Cerebellar cortex (tissue), 1 donor: ENCODE measurements at places on chromosomes 4 and X.
A peak's percentile ranks its signal among the peaks of the same experiment; 100 is the strongest.

- DNase-seq: peak; percentile 82
Measured at GRCh38 chr4:26081795-26082498, 167.9 kb downstream of the SMIM20 start.

GRCh38 chrX:70411475-70411874, 11.6 kb upstream of the GDPD2 start:
- DNase-seq: no peak

GRCh38 chr4:177569434-177569833, 127.2 kb upstream of the AGA start:
- DNase-seq: no peak

DNA sequence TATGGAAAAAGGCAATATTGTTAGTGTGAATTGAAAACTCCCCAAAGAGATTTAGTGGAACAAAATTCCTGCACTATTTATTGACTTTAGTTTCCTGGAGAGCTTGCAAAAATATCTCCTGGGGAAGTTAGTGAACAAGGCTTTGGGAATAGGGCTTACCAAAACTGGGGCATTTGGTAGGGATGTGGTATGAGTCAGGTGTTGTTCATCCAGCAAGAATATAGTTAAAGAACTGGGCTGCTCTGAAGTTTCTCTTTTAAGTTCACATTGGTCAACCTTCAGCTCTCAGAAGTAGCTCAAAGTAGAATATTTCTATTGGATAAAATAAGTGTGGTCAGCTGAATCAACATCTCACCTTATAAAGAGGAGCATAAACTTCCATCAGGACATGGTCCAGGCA, 185.0 kb downstream of the CPE start:
- no peak for DNase-seq

DNA sequence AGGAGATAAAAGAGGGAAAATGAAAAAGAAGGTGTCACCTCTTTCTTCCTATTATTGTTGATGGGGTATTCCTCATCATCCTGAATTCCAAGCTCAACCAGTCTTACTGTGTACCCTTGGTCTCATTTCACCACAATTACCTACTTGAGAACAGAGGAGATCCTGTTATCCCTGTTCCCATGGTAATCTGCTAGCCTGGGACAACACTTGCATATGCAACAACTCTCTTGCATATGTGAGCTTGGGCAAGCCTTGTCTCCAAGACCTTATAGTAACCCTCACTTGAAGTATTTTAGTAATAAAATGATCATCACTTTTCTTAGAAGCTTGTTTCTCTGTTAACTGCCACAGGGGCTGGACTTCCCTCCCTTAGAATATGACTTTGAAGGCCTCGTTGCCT, 253.7 kb downstream of the NAP1L3 start:
- DNase-seq: no peak

- no peak for DNase-seq
Measured at GRCh38 chr4:41145571-41146078, 68.7 kb downstream of the APBB2 start.

- no peak for DNase-seq
Measured at GRCh38 chrX:46251755-46252154, 293.5 kb downstream of the ZNF674 start.

DNA sequence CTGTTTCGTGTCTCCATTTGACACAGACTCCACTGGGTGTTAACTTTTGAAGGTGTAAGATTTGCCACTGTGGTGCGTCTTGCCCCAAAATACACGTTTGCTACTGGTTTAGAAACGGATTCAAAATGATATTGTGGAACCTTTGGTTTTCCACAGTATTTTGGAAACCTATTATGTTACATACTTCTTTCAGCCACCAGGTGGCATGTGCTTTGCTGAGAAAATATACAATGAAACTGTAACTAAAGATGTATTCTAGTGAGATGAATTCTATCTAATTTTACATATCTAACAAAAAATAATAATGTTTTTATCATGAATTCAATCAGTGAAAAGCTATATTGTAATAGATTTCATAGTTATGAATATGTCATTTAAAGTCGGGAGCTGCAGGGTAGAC, 28.4 kb upstream of the SLITRK4 start:
- DNase-seq: peak; percentile 11

- DNase-seq: no peak
Measured at GRCh38 chr4:108270466-108271450, 102.0 kb upstream of the LEF1 start.

DNA sequence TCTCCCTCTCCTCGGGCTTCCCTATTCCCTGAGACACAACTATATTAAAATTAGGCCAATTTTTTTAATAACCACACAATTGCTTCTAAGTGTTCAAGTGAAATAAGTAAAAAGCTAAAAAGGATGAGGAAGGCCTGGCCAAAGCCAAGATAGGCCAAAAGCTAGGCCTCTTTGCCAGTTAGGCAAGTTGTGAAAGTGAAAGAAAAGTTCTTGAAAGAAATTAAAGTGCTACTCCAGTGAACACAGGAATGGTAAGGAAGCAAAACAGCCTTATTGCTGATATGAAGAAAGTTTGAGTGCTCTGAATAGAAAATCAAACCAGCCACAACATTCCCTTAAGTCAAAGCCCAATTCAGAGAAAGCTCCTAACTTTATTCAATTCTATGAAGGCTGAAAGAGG, 114.2 kb upstream of the FAT4 start:
- DNase-seq: no peak

- DNase-seq: no peak
Measured at GRCh38 chrX:119753001-119753400, 5.4 kb upstream of the SOWAHD start.

DNA sequence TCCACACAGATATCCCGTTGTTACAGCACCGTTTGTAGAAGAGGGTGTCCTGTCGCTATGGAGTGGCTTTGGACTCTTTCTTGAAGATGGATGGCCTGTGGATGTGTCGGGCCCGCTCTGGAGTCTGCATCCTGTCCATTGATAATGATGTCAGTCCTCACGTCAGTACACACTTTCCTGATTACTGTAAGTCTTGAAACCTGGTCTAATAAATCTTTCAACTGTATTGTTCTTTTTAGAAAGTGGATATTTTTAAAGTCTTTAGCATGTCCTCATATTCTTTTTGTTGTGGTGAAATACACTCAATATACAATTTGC, 14.9 kb downstream of the MSANTD1 start:
- no peak for DNase-seq

- no peak for DNase-seq
Measured at GRCh38 chr4:123651066-123651465, 254.5 kb downstream of the SPRY1 start.

GRCh38 chr4:184528051-184528450, 53.7 kb upstream of the IRF2 start:
- no peak for DNase-seq

DNA sequence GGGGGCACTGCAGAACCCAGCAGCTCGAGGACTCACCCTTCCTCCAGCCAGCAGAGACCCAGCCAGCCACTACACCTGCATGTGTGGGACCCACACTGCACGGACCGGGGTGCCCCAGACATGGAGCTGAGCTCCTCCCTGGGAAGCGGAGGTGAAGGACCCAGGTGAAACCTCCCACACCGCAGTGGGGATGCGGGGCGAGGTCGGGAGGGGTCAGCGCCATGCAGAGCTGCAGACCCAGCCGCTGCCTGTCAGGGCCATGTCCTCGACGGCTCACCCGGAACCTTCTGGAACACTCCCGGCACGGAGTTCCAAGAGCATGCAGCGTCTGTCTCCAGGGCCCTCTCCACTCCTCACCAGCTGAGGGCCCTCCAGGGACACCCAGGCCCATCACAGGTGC, 42.6 kb downstream of the GAK start:
- DNase-seq: no peak

DNA sequence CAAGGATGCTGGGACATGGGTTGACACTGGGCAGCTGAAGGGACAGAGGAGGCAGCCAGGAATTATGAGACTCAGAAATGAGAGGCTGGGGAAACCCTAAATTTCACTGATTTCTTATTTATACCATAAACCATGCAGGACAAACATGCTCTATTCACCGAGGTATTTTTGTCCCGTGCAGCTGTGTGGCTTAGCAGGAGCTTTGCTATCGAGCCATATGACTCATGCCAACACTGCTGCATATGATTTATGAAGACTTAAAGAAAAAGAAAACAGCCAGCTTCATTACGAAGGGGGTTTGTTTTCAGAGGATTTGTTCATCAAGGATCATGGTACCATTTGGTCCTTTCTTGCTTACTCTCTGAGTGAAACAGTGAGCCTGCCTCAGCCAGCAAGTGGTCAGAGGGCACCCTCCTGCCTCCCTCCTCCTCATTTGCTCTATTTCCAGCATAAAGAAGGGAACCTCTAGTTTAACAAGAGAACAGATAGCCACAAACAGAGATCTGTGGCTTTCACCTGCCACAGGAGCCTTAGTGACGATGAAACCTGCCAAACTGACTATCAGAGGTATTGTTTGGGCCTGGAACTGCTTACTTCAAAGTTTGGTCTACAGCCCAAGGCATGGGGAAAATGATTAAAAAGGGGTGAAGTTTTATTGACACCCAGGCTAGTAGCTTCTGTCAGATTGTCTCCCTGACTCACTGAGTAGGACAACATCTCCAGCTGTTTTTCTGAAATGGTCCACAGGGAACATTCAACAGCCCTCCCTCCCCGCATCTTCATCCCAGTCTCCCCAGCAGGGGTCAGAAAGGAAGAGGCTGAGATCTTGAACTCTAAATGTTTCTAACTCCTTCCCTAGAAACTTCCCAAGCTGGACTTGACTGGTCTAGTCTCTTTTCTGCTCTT, 80.1 kb upstream of the MAML3 start:
- DNase-seq: no peak

GRCh38 chr4:108398836-108399235, 221.5 kb upstream of the RPL34 start:
- DNase-seq: no peak

- DNase-seq: no peak
Measured at GRCh38 chr4:124710015-124710741, 2.4 kb downstream of the ANKRD50 start.

GRCh38 chr4:2057382-2058065, 1.6 kb upstream of the NAT8L start:
- DNase-seq: peak; percentile 30

DNA sequence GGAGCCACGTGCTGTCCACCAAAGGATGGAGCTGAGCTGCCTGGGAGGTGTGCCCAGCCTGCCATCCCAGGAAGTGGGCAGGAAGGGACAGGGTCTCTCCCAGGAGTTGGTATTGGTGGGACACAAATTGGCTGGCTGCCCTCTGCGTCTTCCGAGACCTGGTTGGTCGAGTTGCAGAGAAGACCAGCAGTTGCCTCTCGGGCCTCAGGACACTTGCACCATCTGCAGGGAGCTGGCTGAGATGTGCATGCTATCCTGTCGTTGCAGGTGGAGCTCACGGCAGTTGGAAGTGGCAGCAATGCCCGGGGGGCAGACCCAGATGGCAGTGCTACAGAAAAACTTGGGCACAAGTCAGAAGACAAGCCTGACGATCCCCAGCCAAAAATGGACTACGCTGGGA, 30.2 kb downstream of the BCORL1 start:
- DNase-seq: peak; percentile 2

- DNase-seq: no peak
Measured at GRCh38 chr4:169249214-169249973, 21.4 kb downstream of the SH3RF1 start.

GRCh38 chr4:101707596-101707995, 82.9 kb upstream of the BANK1 start:
- DNase-seq: no peak

DNA sequence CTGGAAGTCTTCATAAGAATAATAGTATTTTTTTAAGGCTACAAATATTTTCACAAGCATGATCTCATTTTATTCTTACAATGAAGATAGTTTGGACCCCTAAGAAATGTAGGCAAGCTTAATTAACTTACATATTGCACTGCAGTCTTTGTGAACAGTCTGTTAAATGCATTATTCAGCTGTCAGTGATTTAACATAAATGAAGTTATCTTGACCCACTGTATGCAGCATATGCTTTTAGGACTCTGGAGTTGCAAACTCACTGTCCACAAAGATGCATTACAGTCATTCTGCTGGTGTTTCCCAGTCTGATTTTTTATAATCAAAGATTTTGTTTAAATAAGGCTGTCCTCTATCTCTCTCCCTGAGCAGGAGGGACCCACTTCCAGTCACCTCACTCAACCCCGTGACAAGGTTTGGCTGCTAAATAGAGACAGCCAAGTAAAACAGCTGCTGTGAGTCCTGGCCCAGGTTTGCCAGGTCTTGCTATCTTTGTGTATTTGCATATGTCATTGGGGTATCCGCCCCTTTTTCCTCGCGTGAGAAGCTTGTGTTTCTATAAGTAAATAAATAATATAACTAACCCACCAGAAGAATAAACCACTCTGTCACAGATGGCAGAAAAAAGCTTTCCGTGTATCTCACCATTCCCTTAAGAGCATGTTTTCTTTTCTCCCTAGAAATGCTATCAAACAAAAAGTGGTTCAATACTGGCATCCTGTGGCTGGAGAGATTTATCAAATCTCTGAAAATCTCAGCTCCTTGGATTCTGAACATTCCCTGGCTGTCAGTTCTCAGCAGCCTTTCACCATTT, 67.0 kb downstream of the SLC7A11 start:
- peak; percentile 42 for DNase-seq

- no peak for DNase-seq
Measured at GRCh38 chr4:120158046-120158445, 91.4 kb upstream of the MAD2L1 start.

- DNase-seq: no peak
Measured at GRCh38 chrX:68568136-68568535, 69.3 kb downstream of the YIPF6 start.

DNA sequence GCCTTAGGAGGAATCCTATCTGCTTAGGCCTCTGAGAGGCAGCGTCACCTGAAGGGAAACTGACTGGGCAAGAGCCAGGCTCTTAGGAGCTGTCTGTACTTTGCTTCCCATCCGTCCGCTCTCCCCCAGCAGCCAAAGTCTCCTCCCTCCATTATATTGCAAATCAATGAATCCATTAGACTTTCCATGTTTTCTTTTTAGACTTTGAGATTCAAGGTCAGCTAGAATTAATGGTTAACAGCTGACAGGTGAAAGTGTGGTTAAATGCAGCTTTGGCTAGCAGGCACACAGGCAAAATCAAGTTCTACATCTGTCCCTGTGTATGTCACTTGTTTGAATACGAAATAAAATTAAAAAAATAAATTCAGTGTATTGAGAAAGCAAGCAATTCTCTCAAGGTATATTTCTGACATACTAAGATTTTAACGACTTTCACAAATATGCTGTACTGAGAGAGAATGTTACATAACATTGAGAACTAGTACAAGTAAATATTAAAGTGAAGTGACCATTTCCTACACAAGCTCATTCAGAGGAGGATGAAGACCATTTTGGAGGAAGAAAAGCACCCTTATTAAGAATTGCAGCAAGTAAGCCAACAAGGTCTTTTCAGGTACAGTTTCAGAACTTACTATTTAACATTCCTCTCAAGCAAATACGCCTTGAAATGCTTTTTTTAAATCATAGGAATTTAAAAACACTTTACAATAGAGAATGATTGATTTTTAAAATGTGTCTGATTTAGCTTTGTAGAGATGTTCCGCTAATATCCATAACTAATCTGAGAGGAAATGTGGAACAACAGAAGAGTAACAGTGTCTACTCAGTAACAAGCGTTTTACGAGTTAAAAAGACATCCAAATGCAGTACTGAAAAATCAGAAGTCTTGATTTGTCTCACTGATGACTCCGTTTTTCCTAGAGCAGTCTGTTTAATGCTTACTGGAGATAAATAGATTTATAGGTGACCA, at the start of gene F11:
F11 (plus strand) TSS at position 507 of the 970 bp plus-strand sequence. CDS start 948 bp downstream, outside the sequence.
- no peak for DNase-seq

- no peak for DNase-seq
Measured at GRCh38 chr4:185708348-185708747, 103.6 kb downstream of the SORBS2 start.
